ENCODE measurements at places on chromosomes 7 and 10.

- DNase-seq, result no peak
Observed at GRCh38 chr7:155209478-155210319, 88.0 kb upstream of the INSIG1 start.

DNA sequence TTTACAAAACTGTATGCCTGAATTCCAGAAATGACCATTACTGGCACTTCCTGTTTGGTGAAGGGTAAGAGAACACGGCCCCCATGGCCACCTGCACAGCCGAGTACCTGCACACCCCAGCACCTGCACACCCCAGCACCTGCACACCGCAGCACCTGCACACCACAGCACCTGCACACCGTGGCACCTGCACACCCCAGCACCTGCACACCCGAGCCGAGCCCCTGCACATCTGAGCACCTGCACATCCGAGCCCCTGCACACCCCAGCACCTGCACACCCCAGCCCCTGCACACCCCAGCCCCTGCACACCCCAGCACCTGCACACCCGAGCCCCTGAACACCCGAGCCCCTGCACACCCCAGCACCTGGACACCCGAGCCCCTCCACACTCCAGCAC lies 243.5 kb downstream of the DNAJB6 start:
- no peak for DNase-seq

- DNase-seq, result no peak
Observed at GRCh38 chr10:36163827-36164226, 521.7 kb upstream of the FZD8 start.

DNA sequence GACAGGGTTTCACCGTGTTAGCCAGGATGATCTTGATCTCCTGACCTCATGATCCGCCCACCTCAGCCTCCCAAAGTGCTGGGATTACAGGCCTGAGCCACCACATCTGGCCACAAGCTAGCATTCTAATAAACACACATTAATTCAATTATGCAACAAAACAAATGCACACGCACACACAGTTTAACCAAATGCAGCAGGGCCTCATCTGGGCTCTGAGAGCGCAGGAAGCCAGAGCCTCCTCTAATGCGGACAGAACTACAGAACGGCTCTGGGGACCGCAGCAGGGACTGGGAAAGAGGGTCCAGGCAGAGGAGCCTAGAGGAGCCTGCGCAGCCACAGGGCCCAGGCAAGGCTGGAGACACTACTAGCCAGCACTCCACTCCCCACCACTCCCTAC lies 3.8 kb downstream of the MAD1L1 start:
- DNase-seq, result no peak

DNA sequence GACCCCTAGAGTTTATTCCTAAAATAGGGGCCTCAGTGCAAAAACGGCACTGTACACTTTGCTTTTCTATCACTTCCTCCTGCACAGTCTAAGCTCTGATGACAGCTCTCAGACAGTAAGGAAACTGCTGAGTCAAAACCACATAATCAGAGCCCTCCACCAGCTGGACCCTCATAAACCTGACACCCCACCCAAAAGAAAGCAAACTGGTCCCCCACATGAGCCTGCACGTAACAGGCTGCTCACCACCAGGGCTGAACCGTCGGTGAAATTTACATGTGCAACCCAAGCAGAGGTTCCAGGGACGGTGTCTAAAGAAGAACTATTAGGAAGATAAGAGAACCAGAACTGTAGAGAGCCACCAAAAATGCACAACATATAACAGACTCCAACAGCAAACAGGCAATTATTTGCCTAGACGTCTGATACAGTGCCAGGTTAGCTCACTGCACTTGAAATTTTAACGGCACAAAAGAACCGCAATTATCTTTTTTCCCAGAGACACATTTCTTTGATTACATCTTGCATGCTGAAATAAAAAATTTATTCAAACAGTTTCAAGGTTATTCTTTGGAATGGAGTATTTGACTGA lies 19.6 kb downstream of the SGMS1 start:
- DNase-seq, result no peak

DNA sequence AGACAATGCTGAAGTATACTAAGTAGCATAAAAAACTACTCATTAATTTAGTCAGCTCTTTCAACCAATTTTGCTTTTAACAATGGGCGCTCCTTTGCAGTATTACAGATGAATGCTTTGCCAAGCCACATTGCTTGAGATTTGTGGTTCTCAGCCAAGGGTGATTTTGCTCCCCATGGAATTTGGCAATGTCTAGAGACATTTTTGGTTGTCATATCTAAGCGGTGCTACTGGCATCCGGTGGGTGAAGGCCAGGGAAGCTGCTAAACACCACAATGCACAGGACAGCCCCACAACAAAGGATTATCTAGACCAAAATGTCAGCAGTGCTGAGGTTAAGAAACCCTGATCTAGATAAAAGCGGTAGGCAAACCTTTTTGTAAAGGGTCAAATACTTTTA lies 112.0 kb downstream of the UBE2H start:
- no peak for DNase-seq

- DNase-seq, result no peak
Observed at GRCh38 chr10:85315657-85316056, 987.3 kb downstream of the CCSER2 start.

DNA sequence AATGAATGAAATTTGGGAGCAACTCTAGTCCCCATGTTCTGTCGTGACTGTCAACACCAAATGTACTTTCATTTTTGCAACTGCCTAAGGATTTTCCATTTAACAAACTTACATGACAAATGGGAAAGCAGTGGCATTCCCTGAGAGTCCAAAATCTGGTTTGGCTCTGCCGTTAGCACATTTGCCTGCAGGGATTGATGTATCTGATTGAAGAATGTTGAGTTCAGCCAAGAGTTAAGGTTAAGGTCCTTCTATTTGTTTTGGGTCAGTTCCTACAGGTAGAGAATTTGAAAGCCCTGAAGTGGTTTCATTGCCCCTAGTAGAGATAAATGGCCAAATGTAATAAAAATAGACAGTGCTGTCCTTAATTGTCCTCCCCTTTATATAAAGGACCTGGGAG lies 406.5 kb upstream of the GALNT17 start:
- no peak for DNase-seq

- DNase-seq, result no peak
Observed at GRCh38 chr7:116377721-116378120, 121.8 kb upstream of the CAV2 start.

GRCh38 chr10:12489806-12490205 lies 140.5 kb downstream of the CAMK1D start:
- no peak for DNase-seq

- DNase-seq, result no peak
Observed at GRCh38 chr10:118045837-118046394, 825 bp downstream of the RAB11FIP2 start.

- DNase-seq, result no peak
Observed at GRCh38 chr7:37028909-37029440, 304.7 kb upstream of the AOAH start.

DNA sequence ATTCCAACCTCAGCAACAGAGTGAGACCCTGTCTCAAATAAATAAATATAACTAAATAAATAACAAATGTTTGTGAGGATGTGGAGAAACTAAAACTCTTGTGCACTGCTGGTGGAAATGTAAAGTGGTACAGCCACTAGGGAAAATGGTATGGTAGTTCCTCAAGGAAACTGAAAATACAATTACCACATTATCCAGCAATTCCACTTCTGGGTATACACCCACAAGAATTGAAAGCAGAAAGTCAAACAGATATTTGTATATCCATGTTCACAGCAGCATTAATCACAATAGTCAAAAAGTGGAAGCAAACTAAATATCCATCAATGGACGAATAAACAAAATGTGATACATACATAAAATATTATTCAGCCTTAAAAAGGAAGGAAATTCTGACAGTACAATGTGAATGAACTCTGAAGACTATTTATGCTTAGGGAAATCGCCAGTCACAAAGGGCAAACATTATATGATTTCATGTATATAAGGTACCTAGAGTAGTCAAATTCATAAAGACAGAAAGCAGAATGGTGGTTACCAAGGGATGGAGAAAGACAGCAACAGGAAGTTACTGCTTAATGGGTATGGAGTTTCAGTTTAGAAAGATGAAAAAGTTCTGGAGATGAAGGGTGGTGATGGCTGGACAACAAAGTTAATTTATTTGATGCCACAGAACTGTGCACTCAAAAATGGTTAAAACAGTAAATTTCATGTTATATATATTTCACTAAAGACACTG lies 9.8 kb downstream of the ARHGAP12 start:
- DNase-seq, result no peak

GRCh38 chr10:104293011-104293410 lies 24.0 kb downstream of the GSTO2 start:
- DNase-seq, result no peak

Data from stimulated activated naive CD4-positive, alpha-beta T cell treated with Interleukin-2 at 50 U/mL for 16 hours (primary cell).